ENCODE measurements at places on chromosomes 1 and 21.

DNA sequence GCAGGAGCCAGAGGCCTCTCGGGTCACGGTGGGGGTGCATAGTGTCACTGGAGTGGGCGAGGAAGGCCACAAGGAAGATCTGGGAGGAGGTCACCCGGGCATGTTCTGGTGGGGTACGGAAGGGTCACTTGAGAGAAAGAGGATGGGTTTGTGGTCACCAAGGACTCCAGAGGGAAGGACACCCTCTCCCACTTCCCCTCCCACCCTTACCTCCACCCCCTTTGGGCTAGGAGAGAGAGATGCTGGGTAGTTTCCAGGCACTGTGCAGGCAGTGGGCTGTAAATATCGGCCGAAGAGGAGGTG is 703 bp downstream of the AMIGO1 start:
- DNase-seq: no peak

DNA sequence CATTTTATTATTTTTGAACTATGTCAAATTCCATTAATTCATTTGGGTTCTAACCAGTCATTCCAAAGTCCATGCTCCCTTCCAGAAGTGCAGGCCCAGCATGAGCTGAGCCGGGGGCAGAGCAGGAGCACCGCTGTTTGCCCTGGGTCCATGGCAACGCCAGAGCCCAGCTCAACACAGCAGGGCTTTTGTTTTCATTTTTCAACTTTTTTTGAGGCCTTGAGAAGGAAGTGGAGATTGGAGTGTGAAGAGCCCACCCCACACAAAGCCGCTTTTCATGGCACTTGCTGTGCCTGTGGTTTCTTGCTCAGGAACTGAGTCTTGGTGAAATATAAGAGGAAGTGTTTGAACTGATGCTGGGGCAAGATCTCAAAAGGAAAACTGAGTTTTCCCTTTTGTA is 13.2 kb upstream of the PRMT2 start:
- no peak for DNase-seq

DNA sequence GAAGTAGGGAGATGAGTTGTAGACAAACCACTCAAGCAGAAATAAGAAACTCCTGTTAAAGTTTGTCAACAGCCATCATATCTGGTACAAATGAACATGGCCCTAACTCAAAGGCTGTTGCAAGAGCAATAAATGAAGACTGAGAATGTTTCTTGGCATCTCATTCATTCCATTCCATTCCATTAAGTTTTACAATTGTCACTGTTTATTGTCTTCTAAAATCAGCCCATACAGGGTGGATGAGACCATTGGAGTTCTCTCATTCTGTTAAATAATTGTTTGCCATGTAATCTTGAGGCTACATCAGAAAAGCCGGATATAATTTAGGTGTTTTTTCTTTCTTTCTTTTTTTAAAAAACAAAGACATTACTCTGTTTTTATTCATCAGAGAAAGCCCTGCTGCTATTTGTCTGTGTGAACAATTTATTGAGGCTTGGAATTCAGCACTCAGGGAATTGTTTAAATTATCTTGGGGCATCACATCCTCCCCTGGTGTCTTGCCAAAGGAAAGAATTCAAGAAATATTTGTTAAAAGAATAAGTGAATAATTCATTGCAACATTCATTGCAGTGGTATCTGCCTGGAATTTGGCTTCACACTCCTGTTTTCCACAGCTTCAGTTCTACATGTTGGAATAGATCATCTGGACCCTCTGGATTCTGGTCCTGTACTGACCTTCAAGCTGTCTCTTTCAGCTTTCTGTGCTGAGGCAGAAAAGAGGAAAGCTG is 604.5 kb downstream of the PLPP3 start:
- no peak for DNase-seq

DNA sequence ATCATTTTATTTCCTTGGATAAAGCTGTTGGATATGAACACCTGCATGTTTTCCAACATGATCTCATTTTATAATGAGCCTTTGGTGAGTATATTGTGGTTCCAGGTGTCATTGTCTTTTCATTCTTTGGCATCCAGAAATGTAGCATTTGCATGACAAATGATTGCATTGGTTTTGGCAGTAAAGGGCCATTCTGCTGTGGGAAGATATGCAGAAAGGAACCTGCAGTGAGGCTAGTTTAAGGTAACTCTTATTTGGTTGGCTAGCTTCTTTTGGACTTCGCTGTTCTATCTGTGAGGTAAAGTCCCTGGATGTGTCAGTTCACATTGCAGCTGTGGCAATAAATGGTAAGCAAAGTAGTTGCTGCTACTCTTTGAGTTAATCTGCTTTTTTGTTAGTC is 343.0 kb downstream of the AMY1C start:
- no peak for DNase-seq

- DNase-seq: no peak
Observed at GRCh38 chr1:14915356-14916054, 238.0 kb upstream of the TMEM51 start.

DNA sequence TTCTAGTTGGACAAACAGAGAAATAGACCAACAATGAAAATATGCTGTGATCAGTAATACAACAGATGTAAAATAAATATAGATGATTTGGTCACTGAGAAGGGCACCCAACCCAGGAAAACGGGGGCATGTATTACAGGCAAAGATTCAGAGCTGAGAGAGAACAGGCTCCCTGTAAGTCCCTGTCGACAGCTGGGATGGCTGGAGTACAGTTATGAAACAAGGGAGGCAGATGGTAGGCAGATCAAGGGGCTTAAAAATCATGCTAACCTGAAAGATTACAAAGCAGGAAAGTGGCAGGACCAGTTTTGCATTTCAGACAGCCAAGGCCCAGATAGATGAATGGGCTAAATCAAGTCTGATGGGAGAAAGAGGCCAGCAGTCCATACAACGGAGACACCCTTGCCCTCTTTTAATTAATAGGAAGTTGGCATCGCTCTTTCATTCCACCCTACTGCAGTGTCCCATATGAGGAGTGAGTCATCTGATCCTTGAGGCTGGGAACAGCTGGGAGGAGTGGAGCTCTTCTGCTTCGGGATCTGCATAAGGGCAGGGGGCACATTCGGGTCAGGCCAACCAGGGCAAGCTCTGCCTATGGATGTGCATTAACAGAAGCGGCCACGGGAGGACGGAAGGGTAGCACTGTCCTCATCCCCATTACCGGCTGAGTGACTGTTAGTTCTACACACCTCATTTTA is 171.1 kb downstream of the DAB1 start:
- no peak for DNase-seq

DNA sequence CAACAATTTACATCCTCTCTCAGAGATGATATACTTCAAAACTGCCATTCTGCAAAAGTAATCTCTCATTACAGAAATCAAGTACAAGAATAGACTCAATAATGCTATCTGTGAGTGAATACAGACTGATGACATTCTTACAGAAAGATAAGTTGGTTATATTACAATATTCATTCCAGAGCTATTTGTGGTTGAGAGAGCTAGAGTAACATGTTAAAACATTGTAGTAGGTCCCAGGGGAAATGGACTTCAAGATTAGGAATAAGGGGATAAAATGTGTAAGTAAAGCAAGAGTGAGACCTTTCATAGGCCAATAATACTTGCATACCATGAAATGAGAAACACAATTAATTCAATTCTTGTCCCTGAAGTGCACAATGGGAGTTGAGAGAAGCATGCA is 1.5 kb downstream of the F13B start:
- DNase-seq: no peak

DNA sequence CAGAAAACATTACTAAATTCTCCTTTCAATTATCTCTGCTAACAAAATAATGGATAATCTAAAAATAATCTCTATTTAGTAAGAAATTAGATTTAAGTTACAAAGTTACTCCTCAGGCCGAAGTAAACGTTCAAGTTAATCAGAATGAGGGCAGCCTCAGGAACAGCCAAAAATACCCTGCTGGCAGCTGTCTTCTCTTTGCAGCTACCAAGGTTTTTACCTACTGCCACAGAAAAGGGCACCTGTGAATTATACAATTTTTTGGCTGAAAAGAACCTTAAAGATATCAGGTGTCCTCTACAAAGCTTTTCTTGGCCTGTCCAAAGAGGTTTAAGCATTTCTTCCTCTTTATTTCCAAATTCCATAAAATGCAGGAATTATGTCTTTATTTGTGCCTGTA is 84.4 kb downstream of the AKT3 start:
- no peak for DNase-seq

DNA sequence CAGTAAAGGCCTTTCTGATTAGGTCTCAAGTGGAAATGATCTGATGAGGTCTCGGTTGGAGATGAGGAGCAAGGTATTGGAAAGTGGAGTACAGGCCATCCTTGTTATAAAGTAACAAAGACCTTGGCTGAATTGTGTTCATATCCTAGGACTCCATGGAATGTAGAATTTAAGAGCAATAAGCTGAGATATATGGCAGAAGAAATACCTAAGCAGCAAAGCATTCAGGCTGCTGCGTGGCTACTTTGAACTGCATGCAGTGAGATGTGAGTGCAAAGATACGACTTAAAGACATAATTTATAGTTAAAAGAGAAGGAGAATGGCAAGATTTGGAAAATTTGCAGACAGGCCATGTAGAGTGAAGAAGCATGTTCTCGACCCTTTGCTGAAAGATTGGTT is 11.2 kb upstream of the XPR1 start:
- DNase-seq: no peak

- DNase-seq: no peak
Observed at GRCh38 chr1:56297208-56297607, 282.2 kb downstream of the PLPP3 start.
